ENCODE measurements at places on chromosomes 12 and 14. TPM values are rescaled to one million over a fixed set of nuclear protein-coding genes. Genes with fewer than 3 reads are reported as not detected.

GRCh38 chr12:54571193-54572188 lies 17.0 kb downstream of the PPP1R1A start:
- DNase-seq = no peak

DNA sequence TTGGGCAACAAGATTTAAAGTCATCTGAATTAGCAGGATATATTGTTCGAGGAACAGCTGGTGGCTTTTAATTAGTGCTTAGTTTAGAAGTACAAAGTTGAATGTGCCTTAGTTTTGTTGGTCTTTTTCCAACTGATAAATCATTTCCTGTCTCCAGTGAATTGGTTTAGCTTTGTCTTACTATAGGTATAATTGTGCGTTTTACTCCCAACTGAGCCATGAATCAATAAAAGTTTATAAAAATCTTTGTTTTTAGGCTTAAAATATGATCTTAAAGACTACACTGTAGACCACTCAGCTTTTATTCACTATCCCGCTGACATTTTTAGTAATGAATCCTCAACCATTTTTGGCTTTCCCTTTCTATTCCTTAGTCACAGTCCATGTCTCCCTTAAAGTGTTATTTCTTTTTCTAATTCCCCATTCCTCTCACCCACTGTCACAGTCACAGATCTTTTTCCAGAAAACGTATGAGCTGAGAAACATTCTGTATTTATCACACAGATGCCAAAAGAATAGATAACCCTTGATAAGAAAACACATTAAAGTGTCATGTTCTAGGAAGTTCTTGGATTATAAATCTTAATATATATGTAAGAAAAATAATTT lies 34.0 kb upstream of the ALG10 start:
- no peak for DNase-seq

DNA sequence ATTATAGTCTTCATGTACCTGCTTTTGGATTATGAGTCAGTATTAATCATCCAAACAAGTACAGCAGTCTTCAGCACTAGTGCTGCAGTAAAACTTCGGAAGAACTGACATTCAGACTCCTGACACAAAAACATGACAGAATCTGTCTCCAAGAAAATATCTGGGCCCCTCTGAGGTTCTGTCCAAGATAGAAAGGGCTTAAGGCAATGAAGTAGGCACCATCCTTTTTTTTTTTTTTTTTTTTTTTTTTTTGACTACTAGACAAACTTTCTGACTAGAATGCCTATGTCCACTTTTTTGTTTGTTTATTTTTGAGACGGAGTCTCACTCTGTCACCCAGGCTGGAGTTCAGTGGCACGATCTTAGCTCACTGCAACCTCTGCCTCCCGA lies 112.5 kb downstream of the MED13L start:
- no peak for DNase-seq

DNA sequence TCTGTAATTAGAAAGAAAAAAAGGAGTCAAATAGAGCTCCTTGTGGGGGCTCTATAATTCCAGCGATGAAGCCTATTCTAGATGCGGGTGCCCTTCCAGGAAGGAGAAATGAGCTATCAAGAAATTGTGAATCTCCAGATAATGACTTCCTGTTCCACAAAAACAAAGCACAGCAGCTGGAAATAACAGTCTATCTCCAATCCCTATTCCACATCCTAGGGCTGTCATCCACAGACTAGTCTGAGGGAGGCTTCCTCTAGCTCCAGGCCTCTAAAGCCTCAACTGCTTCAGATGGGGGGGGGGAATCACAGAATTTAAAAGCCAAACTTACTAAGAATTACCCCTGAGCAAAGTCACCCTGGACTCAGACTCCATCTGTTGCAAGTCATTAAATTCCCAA lies 77.4 kb upstream of the GTF2A1 start:
- DNase-seq = no peak

DNA sequence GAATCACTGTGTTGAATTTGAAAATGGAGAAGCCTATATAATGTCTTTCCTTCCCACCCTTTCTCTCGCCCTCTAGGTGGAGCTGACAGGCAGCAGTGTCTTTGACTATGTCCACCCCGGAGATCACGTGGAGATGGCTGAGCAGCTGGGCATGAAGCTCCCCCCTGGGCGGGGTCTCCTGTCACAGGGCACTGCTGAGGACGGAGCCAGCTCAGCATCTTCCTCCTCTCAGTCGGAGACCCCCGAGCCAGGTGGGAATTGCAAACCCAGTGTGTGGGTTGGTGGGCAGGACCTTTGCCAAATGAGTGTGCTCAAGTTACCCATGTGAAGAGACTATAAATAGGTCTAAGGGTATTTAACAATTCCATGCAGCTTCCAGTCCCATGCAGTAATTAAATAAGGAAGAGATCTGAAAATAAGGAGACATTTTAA lies 274.7 kb downstream of the EGLN3 start:
- peak; percentile 16 for DNase-seq

DNA sequence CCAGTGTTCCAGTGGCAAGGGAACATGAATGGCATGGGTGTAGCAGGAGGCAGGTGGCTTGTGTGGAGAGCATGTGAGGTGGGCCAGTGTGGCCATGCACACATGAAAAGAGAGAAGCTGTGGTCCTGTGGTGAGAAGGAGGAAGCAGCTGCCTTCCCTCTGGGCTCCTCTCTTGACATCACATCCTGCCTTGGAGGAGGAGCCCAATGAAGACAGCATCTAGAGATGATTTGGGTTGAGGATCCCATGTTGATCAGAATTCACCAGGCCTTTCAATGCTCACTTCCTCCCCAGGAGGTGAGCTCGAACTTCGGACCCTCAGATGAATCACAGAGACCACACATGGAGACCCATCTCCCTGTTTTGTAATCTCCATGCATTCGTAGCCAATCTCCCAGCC lies 82.6 kb downstream of the LRRC74A start:
- no peak for DNase-seq

Gene LHX5
- 1.8 TPM for total RNA-seq

DNA sequence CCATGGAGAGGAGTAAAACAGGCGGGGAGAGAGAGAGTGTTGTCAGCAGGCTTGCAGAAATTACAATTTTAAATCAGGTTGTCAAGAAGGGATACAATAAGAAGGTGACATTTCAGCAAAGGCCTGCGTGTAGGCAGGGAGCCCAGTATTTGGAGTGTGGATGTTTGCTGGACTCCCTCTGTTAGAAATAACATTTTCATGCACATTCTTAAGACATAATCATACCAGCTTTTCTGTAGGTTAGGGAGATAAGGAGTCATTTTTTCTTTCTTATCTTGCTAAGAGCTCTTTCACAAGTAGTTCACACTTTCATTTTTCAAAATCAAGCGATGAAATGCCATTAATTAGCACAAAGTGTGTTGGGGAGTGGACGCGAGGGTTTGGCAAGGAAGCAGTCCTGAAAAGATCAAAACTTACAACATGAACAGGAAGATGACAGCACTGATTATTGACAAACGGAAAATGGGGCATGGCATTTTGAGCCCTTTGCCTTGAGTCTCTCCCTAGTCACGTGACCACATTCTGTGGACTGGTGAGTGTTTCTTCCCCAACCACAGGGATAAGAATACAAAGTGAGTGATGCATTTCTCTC lies 160.2 kb downstream of the DAD1 start:
- DNase-seq = no peak

DNA sequence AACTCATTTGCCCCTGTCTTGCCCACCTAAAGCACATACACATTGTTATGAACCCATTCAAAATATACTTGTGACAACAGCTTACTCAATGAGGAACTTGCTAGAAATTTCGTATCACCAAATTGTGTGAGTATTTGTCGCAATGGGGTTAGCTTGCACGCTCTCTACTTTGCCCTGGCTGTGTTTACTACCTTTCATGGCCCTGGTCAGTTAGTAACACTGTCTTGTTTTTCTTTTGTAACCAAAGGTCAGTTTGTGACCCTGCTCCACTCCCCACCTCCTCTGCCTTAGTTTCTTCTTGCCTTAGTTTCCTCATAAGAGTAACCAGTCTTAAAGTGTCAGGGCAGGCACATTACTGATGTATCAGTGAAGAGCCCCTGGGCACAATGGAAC lies 205.8 kb upstream of the EEA1 start:
- DNase-seq = no peak

Gene PRH2
- total RNA-seq = not detected

Gene TCP11L2
- 1.4 TPM for total RNA-seq

- no peak for DNase-seq
These were observed 410.7 kb downstream of the TMEM117 start for GRCh38 chr12:44246482-44247105.

Gene LIN7A
- 5.8 TPM for total RNA-seq

DNA sequence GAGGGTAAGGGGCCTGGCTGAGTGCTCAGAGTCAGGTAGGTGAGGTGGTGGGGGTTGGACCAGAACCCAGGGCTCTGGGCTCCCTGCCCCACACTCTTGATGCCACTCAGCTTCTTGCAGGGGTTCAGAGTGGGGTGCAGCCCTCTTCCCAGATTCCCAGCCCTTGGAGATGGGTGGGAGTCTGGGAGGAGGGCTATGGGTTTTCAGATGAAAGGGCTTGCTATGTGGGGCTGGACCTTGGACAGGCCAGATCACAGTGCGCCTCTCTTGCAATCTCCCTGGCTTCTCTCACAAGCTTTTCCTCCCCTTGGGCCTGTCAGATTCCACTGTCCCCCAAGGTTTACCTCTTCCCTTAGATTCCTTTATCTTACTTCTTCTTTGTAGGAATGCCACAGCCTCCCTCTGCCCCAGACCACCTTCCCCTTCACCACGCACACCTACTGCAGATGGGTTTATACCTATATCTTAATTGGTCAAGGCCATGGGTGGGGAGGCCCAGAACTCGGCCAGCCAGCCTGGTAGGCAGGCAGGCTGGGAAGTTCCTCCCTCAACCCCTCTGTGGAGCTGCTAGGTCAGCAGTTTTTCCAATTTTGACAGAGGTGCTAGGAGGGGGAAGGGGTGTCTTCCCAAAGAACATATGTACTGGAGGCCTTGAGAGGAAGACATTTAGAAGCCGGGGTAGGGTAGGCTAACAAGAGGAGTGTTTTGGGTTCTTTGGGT lies 1.4 kb downstream of the NYNRIN start:
- no peak for DNase-seq

DNA sequence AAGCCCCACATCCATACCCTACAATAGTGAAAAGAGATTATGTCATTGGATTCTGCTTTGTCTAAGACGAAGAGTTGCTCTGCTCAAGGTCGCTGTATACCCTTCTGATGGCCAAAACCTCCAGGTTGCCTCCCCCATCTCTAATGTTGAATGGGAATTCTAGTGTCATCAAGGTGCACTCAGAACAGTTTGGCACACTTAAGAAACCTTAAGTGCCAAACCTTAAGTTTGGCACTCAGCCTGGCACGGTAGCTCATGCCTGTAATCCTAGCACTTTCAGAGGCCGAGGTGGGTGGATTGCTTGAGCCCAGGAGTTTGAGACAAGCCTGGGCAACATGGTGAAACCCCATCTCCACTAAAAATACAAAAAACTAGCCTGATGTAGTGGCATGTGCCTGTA lies 1245.6 kb upstream of the SEL1L start:
- DNase-seq = no peak

DNA sequence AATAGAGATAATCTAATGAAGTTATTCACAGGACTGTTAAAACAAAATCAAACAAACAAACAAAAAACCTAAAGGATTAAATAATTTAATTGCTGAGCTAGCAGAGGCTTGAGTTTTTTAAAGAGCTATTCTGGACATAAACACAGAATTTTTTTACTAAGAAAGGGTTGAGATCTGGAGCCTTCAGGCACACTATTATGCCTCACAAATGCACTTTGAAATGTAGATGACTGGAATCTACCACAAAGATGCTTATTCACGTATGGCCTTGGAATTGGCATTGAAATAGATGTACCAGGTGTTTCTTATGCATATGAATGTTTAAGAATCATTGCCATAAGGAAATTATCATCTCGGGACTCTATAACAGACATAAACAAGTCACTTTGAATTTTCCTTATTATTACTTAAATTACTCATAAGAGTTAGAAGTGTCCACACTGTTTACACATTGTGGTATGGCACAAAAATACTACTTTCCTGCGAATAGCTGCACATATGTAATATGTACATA lies 21.6 kb downstream of the PUS7L start:
- no peak for DNase-seq

DNA sequence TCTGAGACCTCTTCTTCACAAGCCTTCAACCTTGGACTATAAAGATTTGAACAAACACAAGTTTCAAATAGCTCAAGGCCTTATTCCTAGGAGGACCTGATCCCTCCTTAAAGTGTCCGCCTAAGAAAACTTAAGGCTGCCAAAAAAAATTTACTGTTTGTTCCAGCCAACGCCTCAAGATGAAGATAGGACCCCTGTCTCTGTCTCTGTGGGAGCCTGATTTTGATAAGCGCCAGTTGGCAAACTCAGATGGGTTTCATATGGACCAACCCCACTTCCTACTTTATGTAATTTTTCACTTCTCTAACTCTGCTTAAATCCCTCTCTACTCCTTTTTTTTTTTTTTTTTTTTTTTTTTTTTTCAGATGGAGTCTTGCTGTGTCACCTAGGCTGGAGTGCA lies 11.0 kb downstream of the FKBP3 start:
- DNase-seq = no peak

DNA sequence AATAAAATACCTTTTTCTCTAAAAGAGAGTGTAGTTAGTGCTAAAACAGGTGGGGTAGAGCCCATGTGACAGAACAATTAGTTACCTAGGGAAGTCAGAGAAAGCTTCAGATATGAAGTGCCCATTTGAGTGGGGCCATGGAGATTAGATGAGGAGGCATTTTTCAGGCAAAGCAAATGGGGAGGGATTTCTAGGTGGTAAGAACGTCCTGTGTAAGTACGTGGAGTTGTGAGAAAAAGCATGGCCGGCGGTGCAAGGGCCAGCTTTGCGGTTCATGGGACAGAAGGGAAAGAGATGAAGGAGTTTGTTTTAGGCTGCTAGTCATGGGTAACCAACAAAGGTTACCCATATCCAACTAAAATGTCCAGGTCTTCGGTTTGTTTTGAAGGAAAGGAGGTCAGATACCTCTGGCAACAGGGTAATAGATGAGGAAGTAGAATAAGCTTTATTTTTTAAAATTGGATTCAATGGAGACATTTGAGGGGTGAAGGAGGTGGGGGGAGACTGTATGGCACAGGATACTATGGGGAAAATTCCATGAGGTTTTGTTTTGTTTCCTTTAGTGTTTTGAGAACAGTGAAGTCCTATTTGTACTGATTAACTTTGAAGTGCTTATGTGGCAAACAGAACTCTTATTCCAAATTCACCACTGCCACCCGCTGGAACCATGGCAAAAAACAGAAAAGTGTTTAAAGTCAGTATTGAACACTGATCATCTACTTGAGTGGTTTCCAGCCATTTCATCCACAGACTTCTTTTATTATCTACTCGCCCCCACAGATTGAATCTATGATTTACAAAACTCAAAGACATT lies 10.0 kb upstream of the SNRPF start:
- DNase-seq = no peak

DNA sequence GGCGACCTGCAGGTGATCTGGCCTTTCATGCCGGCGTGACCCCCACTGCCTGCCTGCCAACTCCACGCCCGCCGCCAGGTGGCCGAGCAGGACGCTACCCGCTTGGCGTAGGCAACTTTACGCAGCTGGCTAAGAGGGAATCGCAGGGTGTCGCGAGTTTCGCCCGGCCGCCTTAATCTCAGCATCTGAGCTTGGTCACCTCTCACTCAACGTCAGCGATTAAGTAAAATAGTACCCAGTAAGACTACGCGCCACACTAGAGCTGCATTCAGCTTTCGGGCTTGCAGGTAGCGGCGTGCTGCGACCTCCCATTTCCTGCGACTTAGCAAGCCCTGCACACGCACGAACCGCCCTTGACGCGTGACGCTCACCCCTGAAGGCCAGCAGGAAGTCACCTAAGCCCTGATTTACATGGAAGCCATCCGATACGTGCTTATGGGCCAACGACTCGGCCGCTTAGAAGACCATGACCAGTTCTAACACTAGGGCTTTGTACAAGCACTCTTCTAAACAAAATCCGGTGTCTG lies 33.2 kb downstream of the WBP11 start:
- DNase-seq = peak; percentile 69

Gene FAM181A
- total RNA-seq = 13.4 TPM

- DNase-seq = no peak
These were observed 282.3 kb upstream of the DIO2 start for GRCh38 chr14:80493620-80494019.

Data from neural crest cell (in vitro differentiated cells).